Stimulated activated CD8-positive, alpha-beta memory T cell treated with anti-CD3 and anti-CD28 coated beads, Interleukin-2, amount 100 ng/mL, for 1 hour (primary cell): ENCODE measurements at places on chromosomes 1 and 21.

DNA sequence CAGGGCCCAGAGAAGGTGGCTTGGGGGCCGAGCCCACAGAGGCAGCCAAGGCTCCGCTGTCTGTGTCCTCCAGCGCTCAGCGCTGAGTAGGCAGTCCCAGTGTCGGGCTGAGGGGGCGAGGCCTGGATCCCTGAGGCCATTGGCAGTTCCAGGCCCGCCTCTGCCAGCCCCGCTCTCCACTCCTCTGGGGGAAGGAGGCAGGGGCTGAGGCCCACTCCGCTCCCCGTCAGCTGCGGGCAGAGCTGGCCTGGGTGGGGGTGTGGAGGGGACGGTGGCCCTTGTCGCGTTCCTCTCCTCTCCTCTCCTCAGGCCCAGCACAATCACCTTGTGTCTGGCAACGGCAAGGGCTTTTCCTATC is 132.8 kb downstream of the CASZ1 start:
- DNase-seq: no peak

DNA sequence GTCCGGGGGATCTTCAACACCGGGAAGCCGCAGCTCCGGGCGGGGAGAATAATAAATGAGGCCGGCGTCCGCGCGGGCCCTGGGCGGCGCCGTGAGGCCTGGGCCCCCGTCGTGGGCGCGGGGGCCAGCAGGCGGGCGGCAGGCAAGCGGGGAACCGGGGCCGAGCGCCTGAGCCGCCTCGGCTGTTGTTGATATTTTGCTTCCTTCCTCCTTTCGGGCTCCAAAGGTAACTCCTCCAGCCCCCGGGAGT is at the start of gene MEF2D:
MEF2D (minus strand) TSS at position 233 of the 250 bp plus-strand sequence. CDS start 17,483 bp downstream, outside the sequence.
- no peak for DNase-seq

DNA sequence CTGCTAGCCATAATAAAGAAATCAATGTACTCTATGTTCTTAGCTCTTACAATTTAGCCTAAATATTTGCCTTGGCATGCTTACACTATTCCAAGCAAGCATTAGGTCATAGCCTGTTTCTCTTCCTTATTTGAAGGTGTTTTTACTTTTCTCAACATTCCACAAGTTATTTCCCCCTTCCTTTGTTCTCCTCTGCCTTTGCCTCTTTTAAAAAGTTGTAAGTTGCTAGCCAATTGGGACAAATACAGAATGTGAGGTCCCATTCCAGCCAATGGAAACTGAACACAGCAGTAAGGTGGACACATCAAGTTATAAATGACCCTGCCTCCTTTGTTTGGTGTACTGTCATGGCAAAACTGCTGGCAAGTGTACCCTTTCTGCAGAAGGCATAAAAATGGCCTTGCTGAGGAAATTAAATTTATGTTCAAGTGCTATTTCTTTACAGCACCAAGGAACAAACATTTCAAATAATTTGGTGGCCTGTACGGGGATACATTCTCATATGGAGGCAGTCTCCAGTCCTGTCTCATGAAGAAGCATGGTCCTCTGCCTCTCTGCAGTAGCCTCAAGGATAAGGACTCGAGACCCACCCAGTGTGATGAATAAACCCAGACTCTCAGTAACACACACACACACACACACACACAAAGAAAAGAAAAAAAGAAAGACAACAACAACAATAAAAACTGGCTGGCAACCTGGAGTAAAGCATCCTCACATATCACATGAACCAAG is 28.8 kb upstream of the FMO1 start:
- DNase-seq: no peak

- no peak for DNase-seq
These were observed 86.2 kb upstream of the HP1BP3 start for GRCh38 chr1:20873311-20873710.

DNA sequence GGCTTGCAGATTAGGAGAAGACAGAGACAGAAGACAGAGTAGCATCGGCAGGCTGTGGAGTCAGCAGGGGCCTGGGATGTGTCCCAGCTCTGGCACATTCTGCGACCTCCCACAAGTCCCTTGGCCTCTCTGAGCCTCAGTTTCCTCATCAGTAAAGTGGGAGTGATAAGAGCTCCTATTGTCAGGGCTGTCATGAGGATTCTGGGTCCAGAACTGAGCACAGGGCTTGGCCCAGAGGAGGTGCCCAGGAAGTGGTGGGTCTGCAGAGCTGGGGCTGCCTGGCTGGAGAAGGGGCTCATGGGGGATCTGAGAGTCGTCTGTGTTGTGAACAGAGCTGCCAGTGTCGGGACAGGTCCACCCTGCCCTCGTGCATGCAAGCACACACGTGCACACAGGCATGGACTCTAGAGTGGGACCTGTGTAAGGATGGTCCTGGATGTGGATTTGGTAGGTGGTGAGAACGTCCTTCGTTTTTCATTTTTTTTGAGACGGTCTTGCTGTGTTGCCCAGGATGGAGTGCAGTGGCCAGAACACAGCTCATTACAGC is 262.9 kb downstream of the PTPRU start:
- no peak for DNase-seq

- DNase-seq: no peak
These were observed 251.2 kb downstream of the TRABD2B start for GRCh38 chr1:47745715-47746609.

- no peak for DNase-seq
These were observed 1.8 kb downstream of the ELAPOR1 start for GRCh38 chr1:109115685-109116084.

DNA sequence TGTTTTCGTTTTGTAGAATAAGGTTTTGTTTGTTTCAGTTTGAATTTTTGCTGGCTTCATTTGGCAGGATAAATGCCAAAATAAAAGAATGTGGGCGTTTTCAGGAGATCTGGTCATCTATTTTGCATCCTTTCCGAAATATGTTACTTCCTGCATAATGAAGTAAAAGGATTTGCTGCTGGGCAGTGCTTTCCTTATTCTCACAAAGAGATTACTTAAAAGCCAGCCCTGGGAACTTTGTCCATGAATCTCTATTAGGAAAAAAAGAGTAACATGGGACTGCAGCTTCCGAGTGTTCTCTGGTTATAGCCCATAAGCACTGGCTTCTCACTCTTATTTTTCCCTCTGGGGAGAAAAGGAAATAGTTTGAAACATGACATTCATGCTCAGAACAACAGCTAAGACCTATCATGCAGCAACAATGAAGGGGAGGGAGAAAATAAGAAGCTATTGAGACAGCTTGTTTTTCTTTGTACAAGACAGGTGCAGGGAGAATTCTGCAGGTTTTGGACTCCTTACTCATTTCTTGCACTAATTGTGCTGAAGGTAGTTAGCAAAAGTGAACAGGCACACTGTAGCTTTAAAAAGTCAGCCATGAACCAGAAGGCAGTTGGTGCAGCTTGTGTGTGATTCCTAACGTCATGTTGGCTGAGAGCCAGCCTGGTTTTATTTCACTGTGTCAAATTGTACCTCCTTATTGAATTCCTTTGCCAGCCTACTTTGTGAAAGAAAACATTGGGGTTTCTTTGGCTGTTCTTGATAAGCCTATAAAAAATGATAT is at the start of gene SAMD13:
SAMD13 (plus strand) TSS at position 705 of the 781 bp plus-strand sequence. CDS start 1,527 bp downstream, outside the sequence.
- DNase-seq: peak; percentile 5

DNA sequence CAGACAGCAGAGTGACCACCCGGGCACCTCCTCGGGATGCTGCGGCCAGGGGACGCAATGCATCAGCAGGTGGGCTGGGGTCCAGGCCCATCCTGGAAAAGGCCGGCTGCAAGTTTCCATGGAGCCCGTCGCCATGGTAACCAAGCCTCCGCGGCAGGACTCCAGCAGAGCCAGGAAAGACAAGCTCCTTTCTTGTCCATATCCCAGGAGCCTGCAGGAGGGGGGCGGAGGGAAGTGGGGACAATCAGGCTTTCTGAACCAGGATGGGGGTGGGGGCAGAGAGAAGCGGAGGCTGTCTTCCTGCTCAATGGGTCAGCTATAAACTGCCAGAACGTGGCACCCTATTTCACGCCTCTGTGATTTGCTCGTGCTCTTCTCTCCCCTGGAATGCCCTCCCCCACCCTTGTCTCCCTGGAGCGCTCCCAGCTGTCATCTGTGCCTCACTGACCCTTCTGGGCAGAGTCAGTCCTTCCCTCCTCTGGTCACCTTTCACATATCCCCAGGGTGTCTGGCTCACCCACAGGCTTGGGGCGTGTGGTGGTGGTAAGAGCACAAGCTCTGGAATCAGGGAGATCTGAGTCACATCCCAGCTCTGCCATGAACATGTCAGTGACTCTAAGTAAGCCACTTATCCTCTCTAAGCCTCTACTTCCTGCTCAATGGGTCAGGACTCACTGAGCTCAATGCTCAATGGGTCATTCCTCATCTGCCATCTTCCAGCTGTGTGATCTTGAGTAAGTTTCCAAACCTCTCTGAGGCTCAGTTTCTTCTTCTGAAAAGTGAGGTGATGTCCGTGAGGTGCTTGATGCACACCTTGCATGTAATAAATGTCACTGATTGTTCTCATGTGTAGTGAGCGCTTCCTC is 58.9 kb upstream of the LAPTM5 start:
- no peak for DNase-seq

- no peak for DNase-seq
These were observed 85.7 kb upstream of the KRTAP19-8 start for GRCh38 chr21:31124010-31124409.

DNA sequence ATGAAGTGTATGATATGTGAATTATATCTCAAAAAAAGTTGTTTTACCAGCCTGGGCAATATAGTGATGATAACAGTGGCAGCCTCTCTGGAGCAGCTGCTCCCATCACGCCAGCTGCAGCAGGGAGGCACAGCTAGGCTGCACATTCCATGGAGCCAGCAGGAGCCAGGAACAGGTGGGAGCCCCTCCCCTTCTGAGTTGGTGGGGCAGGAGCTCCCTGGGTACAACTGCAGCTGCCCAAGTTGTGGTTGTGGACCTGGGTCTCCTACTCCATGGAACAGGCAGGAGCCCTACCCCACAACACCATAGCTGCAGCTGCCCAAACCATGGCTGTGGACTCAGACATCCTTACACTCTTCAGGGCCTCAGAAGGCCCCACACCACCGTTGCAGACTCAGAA is 21.7 kb upstream of the FNBP1L start:
- no peak for DNase-seq

- DNase-seq: no peak
These were observed 985 bp downstream of the SYT6 start for GRCh38 chr1:114152508-114153260.
